ENCODE measurements at places on chromosomes 3 and 15.

DNA sequence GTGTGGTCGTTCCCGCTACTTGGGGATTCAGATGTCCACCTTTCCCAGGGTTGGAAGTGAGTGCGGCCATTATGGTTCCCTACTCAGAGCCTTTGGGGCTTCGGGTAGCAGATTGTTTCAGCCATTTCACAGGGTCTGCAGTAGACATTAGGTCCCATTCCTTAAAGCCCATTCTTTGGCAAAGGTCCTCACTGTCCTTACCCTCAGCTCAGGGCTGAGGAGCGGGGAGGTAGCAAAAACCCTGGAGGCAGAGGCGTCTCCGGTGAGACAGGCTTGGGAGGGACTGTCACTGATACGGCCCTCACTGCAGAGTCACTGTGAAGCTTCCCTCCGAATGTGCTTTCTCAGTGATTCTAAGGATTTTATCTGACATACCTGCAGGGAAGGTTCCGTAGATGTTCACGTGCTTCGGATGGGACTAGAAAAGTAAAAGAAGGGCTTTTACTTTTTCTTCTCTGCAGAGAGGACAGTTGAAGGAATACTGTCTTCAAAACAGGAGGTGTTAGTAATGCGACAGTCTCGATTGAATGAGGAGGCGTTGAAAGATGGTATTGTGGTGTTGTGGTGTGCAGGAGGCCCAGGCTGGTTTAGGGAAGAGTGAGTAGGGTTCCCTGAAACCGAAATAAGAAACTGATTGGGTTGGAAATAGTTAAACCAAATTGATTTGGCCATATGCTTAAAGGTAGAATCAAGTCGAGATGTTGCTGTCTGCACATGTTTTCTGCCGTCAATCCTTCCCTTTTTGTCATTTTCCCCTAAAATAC, 630 bp downstream of the ATP6V1A start:
- DNase-seq: peak; percentile 16

DNA sequence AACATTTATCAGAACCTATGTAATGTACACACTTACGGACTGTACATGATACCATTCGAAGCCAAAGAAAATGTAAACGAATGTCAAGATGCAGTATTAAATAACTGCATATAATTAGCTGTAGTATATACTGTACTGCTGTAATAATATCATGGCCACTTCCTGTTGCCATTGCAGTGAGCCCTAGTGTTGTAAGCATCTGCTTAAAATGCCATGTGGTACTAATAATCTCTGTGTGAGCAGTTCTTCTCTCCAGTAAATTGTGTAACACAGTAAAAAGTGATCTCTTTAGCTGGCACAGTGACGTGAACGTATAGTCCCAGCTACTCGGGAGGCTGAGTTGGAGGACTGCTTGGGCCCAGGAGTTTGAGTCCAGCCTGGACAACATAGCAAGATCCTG, 8.6 kb downstream of the SPG11 start:
- no peak for DNase-seq

DNA sequence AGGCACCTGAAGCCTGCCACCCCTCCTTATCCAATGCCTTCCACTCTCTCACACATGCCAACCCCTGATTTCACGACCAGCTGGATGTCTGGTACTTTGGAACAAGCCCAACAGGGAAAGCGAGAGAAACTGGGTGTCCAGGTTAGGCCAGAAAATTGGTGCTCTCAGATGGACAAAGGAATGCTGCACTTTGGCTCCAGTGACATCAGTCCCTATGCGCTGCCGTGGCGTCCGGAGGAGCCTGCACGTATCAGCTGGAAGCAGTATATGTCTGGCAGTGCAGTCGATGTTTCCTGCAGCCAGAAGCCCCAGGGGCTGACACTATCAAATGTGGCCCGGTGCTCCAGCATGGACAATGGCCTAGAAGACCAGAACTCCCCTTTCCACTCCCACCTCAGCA, 45.2 kb downstream of the CDAN1 start:
- no peak for DNase-seq

DNA sequence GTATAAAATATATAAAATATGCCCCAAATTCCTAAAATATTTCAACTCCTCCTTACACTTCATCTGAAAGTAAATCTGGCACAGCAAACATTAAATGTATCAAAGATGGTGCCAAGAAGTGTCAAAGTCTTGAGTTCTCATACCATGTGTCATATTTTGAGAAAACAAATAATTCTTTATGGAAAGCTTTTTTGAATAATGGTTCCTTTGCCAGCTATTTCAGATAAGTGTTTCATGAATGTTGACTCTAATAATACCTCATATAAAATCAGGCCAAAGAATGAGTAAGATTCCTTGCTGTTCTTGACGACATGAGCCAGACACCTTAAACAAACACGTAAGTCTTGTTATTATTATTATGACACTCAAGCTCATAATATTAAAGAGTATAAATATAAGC, 30.3 kb upstream of the ZNF385D start:
- no peak for DNase-seq

- no peak for DNase-seq
These were observed 124.3 kb upstream of the ATP11B start for GRCh38 chr3:182668974-182669373.

DNA sequence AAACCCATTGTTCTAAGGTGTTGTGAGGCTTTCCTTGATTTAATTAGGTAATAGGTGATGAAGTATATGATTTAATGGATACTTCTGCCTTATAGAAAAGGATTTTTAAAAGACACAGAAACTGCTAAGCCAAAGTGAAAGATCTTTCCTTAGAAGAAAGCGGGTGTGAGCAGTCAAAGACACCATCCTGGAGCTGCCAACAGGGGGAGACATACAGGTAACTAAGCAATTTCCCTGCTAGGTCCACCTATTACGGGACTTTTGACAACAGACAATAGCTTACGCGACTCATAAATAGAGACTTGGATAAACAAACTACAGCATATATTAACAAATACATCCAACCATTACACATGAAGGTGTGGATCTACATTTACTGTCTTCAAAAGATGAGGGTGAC, 669.5 kb downstream of the SQOR start:
- no peak for DNase-seq

- no peak for DNase-seq
These were observed 6.8 kb upstream of the CLK3 start for GRCh38 chr15:74608786-74609185.

DNA sequence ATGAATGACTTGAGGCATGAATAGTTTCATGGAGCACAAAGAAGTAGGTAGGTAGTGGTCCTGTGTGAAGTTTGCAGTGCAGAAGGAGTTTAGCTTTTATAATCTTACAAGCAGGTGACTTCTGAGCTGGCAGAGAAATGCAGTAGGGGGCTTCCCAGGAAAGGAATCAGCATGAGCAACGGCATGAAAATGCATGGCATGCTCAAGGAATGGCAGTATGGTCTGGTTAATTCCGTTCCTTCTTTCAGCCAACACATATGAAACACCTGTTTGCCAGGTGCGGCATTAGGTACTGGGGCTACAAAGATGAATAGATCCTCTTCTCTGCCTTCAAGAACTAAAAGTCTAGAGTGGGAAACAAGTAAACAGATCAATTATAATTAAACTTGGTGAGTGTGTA, 138.0 kb upstream of the BHLHE40 start:
- DNase-seq: no peak

Measured in uterus (tissue), 4 donors.